Activated CD4-positive, alpha-beta T cell treated with anti-CD3 and anti-CD28 coated beads, Interleukin-10, Interleukin-2, amounts not matched to agents 100 ng/mL and 50 ng/mL, durations not matched to agents 16 hours and 8 hours (primary cell): ENCODE measurements at places on chromosomes 12 and 14.

DNA sequence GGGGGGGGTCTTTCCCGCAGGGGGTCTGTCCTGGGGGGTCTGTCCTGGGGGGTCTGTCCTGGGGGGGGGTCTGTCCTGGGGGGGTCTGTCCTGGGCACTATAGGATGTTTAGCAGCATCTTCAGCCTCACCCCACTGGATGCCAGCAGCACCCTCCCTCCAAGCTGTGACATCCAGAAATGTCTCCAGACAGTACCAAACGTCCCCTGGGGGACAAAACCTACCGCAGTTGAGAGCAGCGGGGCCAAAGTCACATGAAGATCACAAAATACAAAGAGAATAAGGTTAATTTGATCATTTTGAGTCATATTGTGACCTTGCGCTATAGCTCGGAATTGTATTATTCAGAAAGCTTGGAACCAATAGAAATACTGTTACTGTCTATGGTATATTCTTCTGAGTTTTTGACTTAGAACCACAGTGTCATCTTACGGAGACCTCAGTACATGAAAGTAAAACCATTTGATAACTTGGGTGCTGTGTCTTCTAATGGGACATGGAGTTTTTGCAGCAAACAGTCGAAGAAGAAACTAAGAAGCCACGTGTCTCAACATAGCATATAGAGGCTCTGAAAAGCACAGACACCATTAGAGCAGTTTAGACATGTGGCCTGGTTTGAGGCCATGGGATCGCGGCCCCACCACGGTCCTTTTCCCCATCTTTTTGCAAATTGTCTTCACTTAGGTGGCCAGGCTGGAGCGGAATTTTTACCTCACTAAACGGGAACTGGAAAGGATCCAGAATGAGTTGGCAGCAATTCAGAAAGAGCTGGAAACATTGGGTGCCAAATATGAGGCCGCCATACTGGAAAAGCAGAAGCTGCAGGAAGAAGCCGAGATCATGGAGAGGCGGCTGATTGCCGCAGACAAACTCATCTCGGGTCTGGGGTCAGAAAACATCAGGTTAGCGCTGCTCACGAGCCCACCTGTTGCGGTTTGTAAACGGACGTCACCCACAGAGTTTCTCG, 59.9 kb downstream of the CCDC92 start:
- DNase-seq: no peak

DNA sequence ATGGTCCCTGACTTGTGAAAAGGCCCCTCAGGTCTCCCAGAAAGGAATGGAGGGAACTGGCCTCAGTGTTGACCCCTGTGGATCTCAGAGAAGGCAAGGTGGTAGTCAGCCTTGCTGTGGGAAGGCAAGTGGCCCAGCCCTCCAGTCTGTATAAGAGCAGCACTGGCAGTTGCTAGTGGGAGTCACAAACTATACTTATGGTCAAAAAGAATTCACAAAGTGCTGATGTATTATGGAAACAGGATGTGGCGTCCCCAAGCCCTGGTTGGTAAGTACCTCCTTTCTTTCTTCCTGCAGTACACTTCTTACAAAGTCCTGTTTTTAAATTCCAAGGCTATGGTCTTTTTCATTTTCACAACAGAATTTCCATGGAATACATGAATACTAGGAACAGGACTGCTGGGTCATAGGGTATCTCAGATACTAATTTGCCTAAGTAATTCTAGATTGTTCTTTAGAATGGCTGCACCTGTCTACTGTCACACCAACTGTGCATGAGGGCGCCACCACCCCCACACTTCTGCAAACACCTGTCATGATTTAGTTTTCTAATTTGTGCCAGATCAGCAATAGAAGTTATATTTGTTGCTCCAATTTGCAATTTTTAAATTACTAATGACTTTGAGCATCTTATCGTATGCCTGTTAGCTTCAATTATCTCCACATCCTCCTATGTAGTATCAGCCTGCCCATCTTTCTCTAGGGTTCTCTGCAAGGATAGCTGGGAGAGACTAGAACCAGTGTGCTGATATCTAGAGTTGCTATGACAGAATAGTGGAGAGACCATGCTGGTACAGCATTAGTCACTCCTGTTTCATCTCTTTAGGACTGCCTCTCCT, 40.7 kb upstream of the TMEM263 start:
- peak; percentile 61 for DNase-seq

DNA sequence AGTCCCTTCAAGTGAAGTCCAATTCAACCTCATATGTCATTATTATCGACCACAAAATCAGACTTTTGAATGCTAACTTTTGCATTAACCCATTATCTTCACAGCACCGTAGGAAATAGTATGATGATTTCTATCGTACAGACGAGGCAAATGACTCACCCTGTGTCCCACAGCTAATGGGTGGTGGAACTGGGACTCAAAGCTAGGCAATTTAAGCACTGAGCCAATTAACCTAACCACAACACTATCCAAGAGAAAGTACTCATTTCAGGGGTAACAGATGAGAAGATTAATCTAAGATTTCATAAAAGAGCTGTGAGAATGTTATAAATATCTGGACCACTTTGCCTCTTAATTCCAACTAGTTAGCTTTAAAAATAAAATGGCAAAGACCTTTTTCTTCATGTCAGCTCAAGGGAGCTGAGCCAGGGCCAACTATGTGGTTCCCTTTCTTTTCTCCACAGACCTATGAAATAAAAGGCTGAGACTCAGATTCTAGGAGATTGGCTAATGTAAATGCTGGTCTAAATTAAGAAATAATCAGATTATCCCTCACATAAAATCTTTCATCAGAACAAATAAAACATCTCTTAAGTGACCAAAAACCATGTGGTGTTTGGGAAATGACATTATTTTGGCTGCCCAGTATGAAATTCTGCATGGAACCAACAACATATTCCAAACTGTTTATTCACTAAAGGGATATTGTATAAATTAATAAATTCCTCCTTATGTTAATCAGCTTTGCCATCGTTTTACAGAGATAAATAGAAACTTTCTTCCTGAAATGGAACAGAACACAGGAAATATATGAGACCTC, 4.9 kb downstream of the PTGER2 start:
- DNase-seq: peak; percentile 51

DNA sequence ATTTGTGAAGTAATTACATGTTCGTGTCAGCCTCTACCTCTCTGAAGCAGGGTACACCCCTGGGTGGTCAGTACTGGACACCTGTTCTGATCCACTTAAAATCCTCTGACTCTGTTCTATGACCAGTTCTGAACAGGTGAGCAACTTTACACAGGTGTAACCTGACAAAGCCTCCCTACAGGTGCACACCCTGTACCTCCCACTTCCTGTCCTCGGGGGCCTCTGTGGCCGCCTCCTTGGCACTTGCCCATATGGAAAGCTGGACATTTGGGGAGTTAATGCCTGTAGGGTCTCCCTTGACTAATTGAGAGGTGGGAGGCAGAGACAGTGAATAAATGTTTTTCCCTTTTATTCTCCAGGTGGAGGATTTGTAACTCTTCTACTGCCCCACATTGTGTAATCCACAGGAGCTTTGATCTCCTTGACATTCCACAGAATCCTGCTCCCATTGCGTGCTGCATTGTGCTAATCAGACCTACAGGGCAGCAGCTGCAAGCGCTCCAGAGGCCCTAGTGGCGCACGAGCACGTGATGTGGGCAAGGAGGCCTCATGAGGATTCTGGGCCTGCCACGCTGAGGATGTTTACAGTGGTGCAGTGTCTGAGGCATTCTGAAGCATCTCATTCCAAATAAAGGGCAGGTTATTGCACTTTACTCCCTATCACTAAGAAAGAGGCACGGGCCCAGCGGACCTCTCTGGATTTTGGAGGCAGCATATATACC, 45.8 kb upstream of the BATF start:
- DNase-seq: no peak

- DNase-seq: peak; percentile 43
Observed at GRCh38 chr12:53046655-53047220, 3.1 kb upstream of the TNS2 start.

DNA sequence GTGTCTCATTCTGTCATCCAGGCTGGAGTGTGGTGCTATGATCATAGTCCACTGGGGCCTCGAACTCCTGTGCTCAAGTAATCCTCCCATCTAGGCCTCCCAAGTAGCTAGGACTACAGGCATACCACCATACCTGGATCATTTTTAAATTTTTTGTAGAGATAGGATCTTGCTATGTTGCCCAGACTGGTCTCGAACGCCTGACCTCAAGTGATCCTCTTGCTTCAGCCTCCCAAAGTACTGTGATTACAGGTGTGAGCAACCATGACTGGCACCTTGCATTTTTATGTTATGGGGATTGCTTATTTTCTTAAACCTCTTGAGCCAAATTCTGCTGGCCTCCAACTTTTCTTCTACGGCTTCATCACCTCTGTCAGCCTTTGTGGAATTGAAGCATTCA, 26.9 kb downstream of the PRORP start:
- no peak for DNase-seq

DNA sequence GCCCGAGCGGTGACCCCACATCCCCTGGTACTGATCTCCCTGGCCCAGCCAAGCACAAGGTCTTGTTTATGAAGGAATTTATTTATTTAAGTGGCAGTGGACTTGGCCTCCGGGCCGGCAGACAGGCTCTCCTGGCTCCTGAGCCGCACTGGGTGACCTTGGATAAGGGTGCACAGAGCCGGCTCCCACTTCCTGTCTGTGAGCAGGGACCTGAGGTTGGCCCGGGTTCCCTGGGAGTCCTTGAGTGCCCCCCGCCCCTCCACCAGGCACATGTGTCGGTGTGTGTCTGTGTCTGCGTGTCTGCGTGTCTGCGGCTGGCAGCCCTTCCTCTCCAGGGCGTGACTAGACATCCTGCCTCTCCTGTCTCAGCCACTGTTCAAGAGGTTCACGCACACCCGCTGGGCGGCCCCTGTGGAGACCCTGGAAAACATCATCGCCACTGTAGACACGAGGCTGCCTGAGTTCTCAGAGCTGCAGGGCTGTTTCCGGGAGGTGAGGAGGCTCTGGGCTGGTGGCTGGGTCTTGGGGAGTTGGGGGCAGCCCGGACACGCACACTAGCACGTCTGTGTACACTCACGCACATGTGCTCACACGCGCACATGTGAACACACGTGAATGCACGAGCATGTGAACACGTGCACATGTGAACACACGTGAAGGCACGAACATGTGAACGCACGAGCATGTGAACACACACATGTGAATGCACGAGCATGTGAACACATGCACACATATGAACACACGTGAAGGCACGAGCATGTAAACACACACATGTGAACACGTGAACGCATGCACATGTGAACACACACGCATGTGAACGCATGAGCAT, 9.3 kb downstream of the TNFAIP2 start:
- DNase-seq: no peak

GRCh38 chr14:56543436-56543835, 36.2 kb upstream of the TMEM260 start:
- no peak for DNase-seq

- DNase-seq: no peak
Observed at GRCh38 chr14:52268279-52269061, 972 bp downstream of the PTGDR start.
